ENCODE measurements at places on chromosomes 3 and 15. TPM values are rescaled to one million over a fixed set of nuclear protein-coding genes. Genes with fewer than 3 reads are reported as not detected.
A peak's percentile ranks its signal among the peaks of the same experiment; 100 is the strongest.

EHHADH gene
- polyA plus RNA-seq = 2.1 TPM

- no peak for DNase-seq
Observed at GRCh38 chr15:78049691-78050440, 27.6 kb downstream of the TBC1D2B start.

DNA sequence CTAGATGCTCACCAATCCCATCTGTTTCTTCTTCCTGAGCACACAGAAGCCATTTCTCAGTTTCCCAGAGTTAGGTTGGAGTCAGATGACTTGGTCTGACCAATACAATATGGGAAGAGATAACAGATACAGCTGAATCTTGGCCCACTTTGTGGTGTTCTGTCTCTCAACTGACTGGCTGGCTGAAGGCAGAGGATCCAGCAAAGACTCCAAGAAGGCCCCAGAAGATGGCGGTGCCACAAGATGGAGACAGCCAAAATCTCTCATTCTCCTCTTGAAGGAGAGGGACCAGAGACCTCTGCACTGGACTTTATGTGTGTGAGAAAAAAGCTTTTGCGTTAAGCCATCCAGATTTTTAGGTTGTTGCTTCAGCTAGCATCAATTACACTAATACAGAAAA lies 8.2 kb upstream of the OXSR1 start:
- DNase-seq = no peak

- no peak for DNase-seq
Observed at GRCh38 chr15:33405096-33405495, 94.3 kb downstream of the RYR3 start.

GRCh38 chr3:64355401-64355807 lies 130.1 kb upstream of the PRICKLE2 start:
- DNase-seq = peak; percentile 41

DNA sequence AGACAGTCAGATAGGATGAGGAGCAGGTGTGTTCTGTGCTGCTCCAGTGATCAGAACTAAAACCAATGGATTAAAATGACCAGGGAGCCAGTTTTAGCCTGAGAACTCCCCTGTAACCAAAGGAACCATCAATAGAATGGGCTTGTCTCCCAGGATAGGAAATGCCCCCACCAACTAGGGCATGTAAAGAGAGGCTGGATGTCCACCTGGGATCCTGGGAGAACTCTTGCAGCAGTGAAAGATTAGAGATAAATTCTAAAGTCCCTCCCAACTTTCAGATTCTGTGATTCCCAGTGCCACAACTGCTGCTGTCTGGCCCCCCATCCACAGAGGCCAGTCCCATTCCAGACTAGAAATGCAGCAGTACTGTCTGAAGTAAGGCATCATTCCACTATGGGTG lies 33.8 kb downstream of the HDC start:
- DNase-seq = no peak

DNA sequence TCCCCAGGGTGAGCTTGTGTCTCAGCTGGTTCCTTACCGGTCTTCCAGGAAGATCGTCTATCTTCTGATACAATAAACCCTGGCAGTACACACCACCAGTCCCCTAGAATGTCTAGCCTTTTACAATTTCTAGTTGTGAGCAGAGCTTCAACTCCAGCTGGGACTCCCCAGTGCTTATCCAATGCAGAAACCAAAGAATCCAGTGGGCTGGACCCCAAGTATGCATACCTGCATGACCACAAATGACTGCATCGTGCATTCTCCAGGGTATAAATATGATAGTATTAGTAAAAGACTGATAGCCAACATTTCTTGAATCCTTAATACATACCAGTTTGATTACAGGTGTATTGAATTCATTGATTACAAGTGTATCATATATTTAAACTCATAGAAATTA lies 176.0 kb downstream of the SATB1 start:
- no peak for DNase-seq

- no peak for DNase-seq
Observed at GRCh38 chr3:181932039-181932438, 220.3 kb downstream of the SOX2 start.

ISLR2 gene
- polyA plus RNA-seq = 0.43 TPM

- DNase-seq = peak; percentile 38
Observed at GRCh38 chr3:40009991-40010390, 200.6 kb downstream of the MYRIP start.

DNA sequence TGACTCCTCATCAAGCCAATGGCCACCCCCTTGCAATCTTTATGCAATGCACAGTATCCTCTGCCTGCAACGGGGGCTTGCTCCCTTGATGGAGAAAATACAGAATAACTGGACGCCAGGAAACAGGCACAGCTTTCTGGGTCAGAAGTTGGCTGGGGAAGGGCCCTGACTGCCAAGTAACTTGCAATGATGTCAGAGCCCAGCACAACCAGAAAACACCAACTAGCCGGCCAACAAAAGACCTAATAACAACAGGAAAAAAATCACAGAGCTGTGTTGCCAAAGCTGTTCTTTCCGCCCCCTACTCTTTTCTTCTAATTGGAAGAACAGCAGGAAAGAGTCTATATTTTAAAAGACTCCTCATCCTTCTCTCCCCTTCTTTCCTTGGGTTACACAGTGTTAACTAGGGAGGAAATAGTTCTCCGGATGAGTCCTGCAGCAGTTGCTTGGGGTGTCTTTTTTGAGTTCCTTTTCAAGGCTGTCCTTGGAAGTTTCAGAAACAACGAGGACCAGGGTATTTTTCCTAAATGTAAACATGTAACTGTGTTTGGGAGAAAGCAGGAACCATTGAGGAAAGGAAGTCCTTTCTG lies 1.4 kb upstream of the SEMA6D start:
- DNase-seq = peak; percentile 71

DNA sequence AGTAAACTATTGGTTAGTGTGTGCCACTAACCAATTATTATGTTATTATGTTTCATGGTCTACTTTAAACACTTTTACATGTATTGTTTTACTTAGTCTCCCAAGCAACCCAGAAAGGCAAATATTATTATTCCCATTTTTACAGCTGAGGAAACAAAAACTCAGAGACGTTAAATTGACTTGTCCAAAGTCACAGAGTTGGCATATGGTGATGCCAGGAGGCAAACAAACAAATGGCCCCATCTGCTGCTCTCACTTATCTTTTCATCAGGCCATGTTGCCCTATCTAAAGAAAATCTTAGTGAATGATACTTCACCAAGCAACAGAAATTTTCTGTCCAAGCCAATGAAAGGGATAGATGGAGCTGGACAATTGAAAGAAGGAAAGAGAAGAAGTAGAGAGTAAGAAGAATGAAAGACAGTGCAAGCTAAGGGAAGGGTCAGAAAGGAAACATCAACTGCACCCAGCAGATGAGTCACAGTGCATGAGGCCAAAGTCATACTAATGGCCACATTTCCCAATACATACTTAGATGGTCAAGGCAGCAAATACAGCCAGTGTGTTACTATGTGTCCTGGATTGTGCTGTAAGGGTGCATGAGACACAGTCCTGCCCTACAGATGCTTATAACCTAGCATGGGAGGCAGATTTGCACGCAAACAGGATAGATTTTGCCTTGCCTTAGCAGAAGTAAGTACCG lies 266.9 kb downstream of the KCNMB2 start:
- no peak for DNase-seq

- DNase-seq = no peak
Observed at GRCh38 chr3:152197937-152198336, 70.8 kb upstream of the MBNL1 start.

- no peak for DNase-seq
Observed at GRCh38 chr3:180280555-180280954, 243.8 kb upstream of the PEX5L start.

- DNase-seq = no peak
Observed at GRCh38 chr15:78208887-78209645, 25.3 kb downstream of the ACSBG1 start.

GRCh38 chr15:77839970-77840905 lies 207.5 kb upstream of the LINGO1 start:
- DNase-seq = no peak

PLIN1 gene
- polyA plus RNA-seq = 1.2 TPM

GRCh38 chr3:74273555-74274402 lies 340.7 kb downstream of the CNTN3 start:
- DNase-seq = no peak

GRCh38 chr3:179743913-179744312 lies 91.1 kb downstream of the USP13 start:
- no peak for DNase-seq

DNA sequence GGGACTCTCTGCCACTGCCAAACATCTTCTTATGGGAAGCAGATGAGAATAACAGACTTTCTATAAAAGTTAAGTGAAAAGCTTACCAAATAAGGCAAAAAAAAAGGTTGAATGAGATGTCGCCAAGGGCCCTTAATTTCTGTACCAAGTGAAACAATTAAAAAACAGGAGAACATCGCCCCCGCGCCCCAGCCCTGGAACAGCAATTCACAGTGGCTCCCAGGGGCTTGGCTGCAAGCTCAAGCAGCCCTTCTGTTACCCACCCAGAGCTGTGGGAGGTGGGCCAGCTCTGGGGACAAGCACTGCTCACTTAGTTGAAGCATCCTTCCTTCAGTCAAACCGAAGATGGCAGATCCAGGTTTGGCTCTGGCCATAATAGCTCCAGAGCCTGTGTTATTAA lies 208.0 kb downstream of the ERC2 start:
- DNase-seq = no peak

TTC21A gene
- 4.2 TPM for polyA plus RNA-seq

DAZL gene
- polyA plus RNA-seq = not detected

- DNase-seq = peak; percentile 65
Observed at GRCh38 chr15:89129123-89129815, 41.0 kb downstream of the ABHD2 start.

TAGLN3 gene
- not detected for polyA plus RNA-seq

GRCh38 chr3:48596676-48597407 lies 1.7 kb upstream of the COL7A1 start:
- no peak for DNase-seq

DNA sequence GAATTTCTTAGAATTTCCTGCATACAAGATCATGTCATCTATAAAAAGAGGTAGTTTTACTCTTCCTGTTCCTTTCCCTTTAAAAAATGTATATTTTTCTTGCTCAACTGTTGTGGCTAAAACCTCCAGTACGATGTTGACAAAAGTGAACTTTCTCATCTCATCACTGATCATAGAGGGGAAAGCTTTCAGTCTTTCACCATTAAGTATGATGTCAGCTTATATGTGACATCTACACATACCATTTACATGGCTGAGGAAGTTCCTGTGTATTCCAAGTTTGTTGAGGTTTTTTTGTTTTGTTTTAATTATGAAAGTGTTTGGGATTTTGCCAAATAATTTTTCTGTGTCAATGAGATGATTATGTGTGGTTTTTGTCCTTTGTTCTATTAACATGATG lies 173.6 kb downstream of the PLD1 start:
- DNase-seq = no peak

DNA sequence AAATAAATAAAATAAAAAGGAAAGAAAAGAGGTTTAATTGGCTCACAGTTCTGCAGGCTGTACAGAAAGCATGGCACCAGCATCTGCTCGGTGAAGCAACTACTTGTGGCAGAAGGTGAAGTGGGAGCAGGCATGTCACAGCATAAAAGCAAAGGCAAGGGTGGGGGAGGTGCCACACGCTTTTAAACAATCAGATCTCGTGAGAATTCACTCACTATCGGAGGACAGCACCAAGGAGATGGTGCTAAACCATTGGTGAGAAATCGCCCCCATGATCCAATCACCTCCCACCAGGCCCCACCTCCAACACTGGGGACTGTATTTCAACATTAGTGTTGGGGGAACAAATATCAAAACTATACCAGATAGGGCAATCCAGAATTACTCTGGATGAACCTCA lies 15.3 kb downstream of the SCG3 start:
- no peak for DNase-seq

DNA sequence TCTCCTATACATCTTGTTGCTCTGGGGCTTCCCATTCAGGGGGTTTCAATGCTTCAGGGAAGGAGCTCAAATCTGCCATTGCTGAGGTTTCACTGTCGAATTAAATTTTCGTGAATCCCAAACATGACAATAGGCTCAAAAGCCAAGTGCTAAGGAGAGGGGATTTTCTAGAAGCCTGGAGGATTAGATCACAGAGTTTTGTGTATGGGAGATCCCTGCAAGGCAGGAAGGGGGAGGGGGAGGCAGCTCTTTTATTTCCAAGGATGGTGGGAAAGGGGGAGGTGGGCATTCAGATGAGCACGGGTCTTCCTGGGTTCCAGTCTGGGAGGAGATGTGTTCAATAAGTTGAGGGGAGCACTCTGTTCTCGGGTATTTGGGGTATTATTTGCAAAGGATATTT lies 69.9 kb upstream of the DLG1 start:
- DNase-seq = no peak

- DNase-seq = peak; percentile 63
Observed at GRCh38 chr3:195612075-195612800, 28.5 kb upstream of the APOD start.

DNA sequence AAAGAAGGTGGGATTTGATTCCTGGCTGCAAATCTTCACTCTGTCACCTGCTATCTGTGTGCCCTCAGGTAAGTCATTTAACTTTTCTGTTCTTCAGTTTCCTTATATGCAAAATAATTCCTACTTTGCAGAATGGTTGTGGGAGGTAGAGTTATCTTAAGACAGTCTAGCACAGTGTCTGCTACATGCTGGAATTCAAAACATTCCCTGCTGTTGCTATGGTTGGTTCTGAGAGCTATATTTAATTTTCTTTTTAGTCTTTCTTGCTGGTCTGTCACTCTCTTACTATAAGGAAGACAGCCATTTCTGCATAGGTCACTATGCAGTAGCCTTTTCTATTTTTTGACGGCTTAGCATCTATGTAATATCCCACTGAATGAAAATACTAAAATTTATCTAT lies 4.0 kb upstream of the ADPGK start:
- no peak for DNase-seq

PTPRG gene
- polyA plus RNA-seq = 18.2 TPM

DNA sequence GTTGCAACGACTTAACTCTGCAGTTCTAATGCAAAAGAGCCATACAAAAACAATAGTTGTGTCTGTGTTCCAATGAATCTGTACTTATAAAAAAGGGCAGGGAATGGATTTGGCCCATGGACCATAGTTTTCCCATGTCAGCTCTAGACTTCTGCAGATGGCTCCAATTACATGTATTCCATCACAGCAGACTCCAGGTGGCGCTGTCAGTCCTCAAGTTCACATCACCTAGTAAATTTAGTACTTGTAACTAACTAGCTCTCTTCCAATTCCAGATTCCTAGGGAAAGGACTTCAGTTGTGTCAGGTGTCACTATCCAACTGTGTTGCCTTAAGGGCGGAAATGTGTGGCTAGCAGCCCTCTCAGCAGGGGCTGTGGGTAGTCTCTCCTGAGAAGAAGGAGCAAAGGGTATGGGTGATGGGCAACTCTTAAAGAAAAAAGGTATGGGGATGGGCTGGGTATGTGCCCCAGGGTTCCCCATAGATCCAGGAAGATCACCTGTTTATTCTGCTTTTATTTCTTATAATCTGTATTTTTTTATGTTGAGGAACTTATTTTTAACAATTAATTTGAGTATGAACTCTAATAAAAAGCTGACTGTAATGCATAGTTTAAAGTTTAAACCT lies 36.2 kb downstream of the BBS4 start:
- DNase-seq = peak; percentile 19

GRCh38 chr3:196813903-196814302 lies 53.8 kb upstream of the SENP5 start:
- DNase-seq = no peak

DNA sequence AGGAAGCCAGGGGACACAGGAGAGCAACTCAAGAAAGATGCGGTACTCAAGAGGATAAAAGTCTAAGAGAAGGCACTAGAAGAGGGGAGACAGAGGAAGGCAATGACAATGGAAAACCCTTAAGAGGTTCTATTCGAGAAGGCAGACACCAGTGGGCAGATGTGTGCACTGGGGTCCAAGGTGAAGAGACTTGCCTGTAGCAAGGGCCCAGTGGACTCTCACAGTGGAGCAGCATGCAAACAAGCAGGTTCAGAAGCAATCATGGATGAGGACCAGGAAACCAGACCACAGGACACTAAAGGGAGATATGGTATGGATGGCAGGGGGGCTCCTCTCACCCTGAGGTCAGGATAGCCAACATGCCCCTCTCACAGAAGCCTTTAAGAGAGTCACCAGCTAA lies 2.7 kb downstream of the ADCY5 start:
- DNase-seq = no peak

Measured in ovary (tissue), 10 donors.